Stimulated activated CD4-positive, alpha-beta T cell treated with anti-CD3 and anti-CD28 coated beads, Interleukin-2, amount 100 ng/mL, for 4 hours (primary cell): ENCODE measurements at places on chromosomes 6 and 20.

GRCh38 chr6:158402184-158402583, 89.9 kb downstream of the TULP4 start:
- DNase-seq: no peak

- no peak for DNase-seq
Measured at GRCh38 chr6:153104220-153104619, 26.9 kb downstream of the RGS17 start.

DNA sequence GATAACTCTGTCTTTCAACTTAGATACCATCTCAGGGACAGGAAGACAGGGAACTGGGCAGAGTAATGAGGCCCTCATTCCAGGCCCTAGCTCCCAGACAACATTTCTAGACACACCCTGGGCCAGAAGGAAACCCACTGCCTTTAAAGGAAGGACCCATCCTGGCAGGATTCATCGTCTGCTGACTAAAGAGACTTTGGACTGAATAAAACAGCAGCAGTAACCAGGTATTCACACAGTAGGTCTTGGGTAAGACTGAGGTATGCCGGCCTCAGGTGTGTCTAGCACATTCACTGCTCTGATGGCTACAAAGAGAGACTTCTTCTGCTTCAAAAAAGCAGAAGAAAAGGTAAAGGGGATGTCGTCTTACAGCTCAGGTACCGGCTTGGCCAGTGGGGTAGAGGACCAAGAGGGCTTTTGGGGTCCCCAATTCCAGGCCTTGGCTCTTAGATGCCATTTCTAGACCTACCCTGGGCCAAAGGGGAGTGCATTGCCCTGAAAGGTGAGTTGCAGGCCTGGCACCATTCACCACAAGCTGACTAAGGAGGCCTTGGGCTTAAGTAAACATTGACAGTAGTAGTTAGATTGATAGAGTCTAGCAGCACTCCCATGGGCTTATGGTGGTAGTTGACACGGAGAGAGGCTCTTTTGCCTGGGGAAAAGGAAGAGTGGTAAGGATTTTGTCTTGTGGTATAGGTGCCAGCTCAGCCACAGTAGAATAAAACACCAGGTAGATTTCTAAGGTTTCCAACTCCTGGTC, 13.4 kb downstream of the SNX14 start:
- no peak for DNase-seq

DNA sequence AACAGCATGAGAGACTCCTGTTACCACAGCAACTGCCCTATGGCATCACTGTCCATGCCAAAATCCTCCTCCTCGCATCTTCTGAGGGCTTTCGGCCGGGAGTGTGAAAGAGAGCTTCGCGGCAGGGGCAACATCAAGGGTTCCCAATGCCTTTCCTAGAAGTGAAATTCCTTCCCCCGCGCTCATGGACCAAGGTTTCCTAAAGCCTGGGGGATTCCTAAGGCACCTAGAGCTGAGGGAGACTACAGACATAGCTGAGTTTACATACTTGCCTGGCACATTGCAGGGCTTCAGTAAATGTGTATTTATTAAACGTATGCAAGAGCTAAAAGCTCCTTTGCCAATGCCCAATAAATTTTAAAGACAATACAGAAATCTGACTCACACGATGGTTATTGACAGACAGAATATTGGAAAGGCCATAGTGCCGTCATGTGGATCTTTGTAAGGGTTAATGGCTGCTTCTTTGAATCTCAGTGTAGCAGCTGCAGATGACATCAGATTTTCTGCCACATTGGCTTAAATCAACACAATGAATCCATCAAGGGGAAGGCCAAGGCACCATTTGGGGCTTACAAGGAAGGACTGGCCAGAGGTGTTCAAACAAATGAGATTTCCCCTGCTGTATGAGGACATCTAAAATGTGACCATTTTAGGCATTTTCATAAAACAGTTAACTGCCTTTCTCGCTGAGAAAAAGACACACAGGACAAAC, 281.2 kb upstream of the JARID2 start:
- no peak for DNase-seq

GRCh38 chr6:104940893-104941728, 15.8 kb upstream of the LIN28B start:
- peak; percentile 4 for DNase-seq

DNA sequence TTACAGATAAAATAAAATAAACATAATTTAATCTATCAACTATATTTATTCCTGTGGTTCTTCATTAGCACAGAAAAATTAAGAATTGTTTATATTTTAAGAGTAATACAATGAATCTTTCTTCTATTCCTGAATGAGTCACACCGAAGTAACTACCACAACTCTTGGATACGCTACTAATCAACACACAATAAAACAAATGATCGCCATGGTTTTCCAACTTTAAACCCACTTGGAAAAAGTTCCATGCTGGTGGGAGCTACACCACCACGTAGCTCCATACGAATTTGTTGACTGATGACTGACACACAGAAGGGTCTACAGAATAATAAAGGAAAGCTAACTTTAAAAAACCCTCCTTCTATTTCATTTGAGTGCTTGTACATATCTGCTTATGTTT, 135.8 kb upstream of the NEDD9 start:
- DNase-seq: no peak

DNA sequence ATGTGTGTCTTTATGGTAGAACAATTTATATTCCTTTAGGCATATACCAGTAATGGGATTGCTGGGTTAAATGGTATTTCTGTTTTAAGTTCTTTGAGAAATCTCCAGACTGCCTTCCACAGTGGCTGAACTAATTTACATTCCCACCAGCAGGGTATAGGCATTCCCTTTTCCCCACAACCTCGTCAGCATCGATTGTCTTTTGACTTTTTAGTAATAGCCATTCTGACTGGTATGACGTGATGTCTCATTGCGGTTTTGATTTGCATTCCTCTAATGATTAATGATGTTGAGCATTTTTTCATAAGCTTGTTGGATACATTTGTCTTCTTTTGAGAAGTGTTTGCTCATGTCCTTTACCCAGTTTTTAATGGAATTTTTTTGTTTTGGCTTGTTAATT, 5.3 kb upstream of the TASP1 start:
- DNase-seq: no peak

DNA sequence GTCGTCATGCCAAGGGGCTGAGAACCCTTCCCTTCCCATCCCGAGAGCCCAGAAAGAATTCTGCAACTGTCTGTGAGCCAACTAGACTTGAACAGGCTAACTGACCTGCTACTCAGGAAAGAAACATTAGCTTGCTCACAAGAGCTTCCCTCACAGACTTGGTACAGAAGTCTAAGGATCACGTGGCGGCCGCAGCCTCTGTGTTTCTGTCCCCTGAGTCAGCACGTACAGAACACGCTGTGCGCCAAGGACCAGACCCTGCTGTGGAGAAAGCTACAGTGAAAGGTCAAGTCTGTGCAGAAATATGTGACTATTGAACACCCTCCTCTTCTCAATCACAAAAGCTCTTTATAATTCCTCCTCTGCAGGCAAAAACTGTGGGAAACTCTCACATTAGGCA, 151.3 kb upstream of the QKI start:
- DNase-seq: no peak

DNA sequence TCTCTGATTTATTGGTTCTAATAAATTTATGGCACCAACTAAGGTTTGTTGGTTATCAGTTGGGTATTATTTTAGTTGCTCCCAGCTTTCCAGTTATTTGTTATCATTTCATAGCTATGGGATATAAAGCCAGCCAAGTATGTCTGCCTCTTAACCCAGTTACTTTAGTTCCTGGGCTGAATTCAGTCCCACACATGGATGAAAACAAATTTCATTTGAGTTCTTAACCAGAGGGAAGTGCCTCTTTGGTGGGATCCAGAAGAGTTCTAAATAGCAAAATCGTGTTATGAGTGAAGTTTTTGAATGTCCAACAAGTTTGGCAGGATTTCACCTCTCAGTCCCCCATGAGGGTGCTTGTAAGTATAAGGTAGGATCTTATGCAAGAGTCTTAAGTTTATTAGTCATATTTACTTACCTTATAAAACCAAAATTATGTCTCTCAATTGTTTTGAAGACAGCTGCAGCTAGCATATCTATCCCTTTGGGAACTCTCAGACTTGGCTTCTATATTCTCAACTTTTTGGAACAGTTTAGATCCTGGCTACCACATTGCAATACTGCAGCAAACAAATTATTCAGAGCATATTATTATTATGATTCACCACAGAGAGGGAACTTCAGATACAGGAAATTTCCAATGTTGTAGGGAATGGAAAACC, 683.6 kb downstream of the BCKDHB start:
- DNase-seq: no peak

- DNase-seq: no peak
Measured at GRCh38 chr6:148328876-148329555, 13.6 kb upstream of the SASH1 start.

GRCh38 chr6:16481697-16482399, 243.5 kb downstream of the GMPR start:
- DNase-seq: peak; percentile 28

- peak; percentile 50 for DNase-seq
Measured at GRCh38 chr6:43774776-43775534, 4.9 kb downstream of the VEGFA start.

- DNase-seq: no peak
Measured at GRCh38 chr6:156771047-156771446, 6.1 kb upstream of the ARID1B start.

DNA sequence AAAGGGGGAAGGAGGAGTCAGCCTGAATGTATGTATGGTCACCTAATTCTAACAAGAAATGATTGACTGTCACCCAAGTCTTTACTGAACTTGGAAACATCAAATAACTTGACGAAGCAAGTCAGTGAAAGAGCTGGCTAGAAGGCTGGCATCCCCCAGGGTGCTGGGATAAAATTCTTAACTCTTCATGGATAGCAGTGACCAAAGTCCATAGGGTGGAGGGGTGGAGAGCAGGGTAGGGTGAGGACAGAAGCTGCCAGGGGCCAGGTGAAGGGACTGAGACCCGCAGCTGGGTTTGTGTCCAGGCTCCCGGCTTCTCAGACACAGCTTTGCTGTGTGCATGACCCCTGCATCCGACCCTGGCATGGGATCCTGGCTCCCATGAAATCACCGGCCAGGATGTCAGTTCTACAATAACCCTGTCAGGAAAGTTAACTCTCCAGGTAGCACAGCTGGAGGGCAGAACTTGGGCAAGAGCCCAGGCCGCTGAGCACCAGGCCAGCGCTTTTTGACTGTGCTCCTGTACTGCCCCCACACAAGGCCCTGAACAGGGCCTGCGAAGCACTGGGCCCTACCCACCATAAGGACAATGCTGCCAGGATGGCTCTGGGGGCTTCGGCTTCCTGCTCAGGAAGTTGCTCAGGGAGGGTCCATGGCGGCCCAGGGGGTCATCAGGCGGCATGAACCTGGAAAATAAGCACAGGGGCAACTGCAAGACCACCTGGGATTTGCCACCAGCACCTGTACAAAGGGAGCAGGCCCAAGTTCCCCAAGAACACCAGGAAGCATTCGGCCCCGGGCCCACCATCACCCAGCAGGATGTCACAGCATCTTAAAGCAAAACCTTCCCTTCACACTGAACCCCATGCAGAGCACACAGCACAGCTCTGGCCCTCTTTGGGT, 32.5 kb downstream of the ZC3H12D start:
- DNase-seq: no peak

DNA sequence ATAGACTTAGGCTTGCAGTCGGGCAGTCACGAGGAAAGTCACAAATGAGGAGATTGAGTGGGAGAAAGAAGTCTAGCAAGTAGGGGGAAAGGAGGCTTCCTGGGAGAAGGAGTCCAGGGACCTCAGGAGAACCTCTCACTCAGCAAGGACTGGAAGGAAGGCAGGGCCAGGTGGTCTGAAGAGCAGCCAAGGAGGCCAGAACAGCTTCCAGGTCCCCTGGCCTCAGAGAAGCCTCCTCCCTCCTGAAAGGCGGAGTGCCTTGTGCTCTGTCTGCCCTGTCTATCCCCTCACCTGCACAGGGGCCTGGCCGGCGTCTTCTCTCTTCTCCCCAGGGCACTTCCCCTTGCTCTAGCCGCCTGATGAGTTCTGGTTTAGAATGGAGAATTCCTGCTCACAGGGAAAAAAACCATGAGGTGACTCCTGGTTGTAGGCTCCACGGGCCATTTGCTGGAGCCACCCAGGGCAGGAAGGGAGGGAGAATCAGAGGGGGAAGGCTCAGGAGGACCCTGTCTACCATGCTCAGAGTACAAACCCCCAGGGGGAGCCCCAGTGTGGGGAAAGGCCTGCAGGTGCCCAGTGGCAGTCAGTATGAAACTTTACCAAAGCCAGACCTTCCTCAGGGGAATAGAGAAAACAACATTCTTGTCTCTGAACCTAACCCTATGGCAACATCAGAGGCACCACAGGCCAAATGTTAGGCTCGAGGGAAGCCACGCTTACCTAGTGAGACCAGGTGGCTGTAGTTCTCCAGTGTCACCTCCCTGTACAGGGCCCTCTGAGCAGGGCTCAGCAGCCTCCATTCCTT, 11.2 kb downstream of the ZNF337 start:
- DNase-seq: no peak

DNA sequence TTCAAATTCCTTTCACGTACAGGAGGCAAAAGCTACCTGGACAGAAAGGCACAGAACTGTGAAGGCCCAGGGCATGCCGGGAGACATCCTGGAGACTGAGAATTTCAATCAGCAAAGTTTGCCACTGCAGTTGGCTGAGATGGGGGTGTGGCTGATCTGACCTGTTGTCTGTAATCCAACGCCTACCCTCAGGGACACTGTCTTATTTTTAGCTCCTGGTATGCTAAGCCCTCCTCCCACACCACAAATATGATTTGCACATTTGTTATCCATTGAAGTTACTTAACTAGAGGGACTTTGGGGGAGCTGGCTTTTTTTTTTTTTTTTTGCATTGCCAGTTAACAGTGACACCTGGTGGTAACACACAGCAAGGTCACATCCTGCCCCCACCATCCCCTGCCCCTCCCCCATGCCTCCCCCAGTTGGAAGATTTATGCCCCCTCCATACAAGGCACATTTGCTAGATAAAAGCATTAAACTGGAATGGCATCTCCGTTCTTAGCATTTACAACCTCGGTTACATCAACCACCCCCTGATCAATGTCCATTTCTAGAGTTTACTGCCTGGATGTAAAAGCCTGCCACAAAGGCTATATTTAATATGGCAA, 40.4 kb downstream of the TTI1 start:
- no peak for DNase-seq

GRCh38 chr6:45679631-45680030, 301.9 kb upstream of the SUPT3H start:
- DNase-seq: no peak

GRCh38 chr6:39092124-39092523, 22.9 kb downstream of the SAYSD1 start:
- no peak for DNase-seq

- DNase-seq: no peak
Measured at GRCh38 chr6:160261991-160262680, 3.5 kb upstream of the SLC22A2 start.

- no peak for DNase-seq
Measured at GRCh38 chr20:59667981-59668515, 63.7 kb downstream of the PHACTR3 start.

- no peak for DNase-seq
Measured at GRCh38 chr6:144657691-144658090, 372.6 kb downstream of the UTRN start.

DNA sequence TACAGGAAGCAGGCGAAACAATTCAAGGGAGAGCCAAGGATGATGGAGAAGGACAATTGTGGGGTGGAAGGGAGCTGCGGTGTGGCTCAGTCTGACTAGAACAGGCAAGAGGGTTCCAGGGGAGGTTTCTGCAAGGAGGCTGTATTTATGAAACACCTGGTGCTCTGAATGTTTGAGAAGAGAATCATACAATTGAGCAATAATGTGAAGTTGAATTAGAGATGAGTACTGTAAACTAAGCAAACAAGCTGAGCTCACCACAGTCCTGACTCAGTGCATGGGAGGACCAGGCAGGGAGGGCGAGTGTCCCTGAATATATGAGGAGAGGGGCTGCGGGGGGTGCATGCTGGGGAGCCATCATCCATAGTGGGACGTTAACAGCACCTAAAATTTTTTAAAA, 279.7 kb downstream of the KIF16B start:
- no peak for DNase-seq

GRCh38 chr6:130962966-130963365, 100.1 kb downstream of the EPB41L2 start:
- no peak for DNase-seq
